ENCODE measurements at places on chromosomes 6 and 20. TPM values are rescaled to one million over a fixed set of nuclear protein-coding genes. Genes with fewer than 3 reads are reported as not detected.

GRCh38 chr20:64151633-64152530 is 12.4 kb upstream of the MYT1 start:
- DNase-seq = no peak

DNA sequence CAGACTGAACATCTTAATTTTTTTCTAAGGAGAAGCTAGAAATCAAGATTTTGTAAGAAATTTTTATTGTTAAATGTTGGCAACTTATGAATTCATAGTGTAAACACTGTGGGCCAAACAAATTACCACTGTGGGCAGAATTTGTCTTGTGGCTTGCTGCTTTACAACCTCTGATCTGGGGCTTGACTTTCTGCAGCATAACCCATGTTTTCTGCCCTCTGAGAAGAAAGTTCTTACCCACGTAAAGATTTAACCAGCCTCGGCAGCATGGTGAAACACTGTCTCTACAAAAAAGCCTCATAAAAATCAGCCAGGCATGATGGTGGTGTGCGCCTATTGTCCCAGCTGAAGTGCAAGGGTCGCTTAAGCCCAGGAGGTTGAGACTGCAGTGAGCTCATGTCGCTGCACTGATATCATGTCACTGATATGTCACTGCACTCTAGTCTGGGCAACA is 12.9 kb downstream of the ITCH start:
- DNase-seq = no peak

Gene OGFR
- 102 TPM for total RNA-seq

DNA sequence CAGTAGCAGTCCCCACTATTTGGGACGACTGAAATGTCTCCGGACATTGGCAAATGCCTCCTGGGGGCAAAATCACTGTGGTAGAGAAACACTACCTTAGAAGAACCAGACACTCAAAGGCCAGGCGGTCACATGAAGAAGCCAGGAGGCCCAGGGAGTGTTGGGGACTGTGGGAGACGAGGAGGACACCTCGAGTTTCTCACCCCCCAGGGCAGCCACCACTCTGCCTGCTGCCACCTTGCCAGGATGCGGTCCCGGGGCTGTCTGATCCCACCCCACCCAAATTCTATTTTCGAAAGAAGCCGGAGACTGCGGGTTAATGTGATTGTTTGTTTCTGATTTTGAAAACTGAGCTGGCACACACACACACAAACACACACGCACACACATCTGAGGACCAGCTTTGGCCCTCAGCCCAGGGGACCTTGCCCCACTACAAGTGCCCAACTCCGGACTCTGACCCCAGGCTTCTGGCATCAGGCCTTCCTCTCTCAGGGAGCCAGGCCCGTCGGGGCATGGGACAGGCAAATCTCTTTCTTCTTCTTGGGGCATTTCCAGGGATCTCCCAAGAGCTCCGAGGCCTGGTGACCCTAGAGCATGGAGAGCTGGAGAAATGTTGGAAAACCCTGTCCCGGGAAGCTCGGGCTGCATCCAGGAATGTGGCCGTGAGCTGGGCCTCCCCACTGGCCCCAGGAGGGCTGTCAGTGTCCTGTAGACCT is 187.5 kb upstream of the PMEPA1 start:
- no peak for DNase-seq

DNA sequence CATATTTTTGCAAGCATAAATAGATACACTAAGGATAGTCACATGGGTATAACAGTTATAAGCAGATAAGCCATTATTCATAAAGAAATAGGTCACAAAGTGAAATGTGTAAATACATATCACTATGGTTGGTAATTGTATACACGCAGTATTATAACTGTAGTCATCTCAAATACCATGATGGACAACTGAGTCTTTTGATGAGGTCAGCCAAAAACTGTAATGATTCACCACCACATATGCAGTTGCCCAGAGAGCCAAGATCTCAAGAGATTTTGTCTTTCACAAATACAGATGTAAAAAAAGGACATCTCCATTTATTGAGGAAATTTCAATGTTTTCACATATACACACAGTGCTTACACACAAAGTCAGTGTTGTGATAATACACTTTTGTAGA is 28.3 kb downstream of the ZNF292 start:
- no peak for DNase-seq

DNA sequence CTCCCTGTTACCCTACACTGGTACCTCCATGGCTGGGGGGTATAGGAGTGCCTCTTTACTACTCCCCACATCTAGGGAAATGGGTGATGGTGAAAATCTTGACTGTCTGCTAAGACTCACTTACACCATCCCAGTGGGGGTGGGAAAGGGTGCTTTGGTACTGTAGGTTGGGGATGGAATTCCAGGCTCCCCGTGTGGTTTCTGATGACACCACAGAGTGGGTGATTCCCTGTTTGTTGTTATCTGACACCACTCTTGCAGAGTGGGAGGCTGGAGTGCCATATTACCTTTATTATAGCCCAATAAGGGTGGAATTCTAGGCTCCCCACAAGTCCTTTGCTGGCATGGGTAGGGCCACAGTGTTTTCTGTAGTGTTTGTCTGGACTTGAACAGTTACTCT is 264.6 kb upstream of the MAN1A1 start:
- no peak for DNase-seq

- peak; percentile 55 for DNase-seq
Measured at GRCh38 chr6:106538145-106538544, 91.2 kb downstream of the RTN4IP1 start.

Gene TTI1
- 33.9 TPM for total RNA-seq

DNA sequence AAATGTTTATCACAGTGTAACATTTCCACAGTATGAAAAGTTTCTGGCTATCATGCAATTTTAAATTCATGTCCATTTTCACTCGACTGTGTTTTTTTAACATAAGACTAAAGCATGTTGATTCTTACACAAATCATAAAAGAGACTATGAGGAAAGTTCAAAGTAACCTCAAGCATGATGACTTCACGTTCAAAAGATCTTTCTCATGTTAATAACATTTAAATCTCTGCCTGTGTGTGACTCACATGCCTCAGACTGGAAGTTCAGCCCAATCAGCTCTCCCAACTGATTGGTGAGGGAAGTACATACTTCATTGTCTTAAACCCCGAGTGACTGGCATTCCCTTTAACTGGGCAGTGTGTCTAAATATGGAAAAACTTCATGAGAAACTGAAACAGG is 37.4 kb downstream of the ATXN1 start:
- DNase-seq = no peak

DNA sequence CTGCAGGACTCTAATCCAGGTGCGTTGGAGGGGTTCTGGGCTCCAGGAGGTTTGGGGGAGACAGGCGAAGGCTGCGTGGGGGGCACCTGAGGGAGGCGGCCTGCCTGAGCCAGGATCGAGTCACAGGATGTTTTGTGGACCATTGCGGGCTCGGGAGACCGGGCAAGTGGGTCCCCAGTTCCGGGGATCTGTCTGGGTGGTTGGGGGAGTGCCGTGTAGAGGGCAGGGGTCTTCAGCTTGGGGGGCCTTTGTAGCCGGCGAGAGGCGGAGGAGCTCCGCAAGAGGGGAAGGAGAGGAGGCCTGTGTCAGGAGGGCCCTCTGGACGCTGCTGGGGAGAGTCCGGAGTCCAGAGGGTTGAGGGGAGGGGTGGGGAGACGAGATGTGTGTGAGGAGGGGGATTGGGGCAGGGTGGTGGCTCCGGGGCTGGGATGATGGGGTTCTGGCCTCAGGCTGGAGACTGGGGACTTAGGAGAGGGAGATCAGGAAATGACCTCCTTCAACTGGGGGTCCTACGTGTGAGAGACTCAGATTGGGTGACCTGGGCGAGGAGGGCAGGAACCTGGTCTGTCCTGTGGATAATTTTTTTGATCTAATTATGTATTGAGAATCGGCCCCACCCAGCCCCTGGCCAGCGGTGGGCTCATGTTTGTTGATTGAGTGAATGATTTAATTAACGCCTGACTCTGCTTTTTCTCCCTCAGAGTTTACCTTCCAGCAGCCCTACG is 505 bp downstream of the SNAI1 start:
- DNase-seq = peak; percentile 22

GRCh38 chr6:17039266-17039665 is 62.6 kb upstream of the STMND1 start:
- no peak for DNase-seq

GRCh38 chr20:33861458-33861857 is 50.3 kb downstream of the CHMP4B start:
- no peak for DNase-seq

Data from B cell (primary cell).